Lower leg skin (tissue), 4 donors: ENCODE measurements at places on chromosomes 16 and 17. TPM values are rescaled to one million over a fixed set of nuclear protein-coding genes. Genes with fewer than 3 reads are reported as not detected.

- DNase-seq: no peak
Observed at GRCh38 chr16:23293016-23293415, 9.1 kb upstream of the SCNN1B start.

GRCh38 chr16:76182041-76182635, 95.1 kb upstream of the CNTNAP4 start:
- DNase-seq: no peak

Gene NLRC3
- 0.21 TPM for total RNA-seq

Gene KCNH6
- 0.08 TPM for total RNA-seq

DNA sequence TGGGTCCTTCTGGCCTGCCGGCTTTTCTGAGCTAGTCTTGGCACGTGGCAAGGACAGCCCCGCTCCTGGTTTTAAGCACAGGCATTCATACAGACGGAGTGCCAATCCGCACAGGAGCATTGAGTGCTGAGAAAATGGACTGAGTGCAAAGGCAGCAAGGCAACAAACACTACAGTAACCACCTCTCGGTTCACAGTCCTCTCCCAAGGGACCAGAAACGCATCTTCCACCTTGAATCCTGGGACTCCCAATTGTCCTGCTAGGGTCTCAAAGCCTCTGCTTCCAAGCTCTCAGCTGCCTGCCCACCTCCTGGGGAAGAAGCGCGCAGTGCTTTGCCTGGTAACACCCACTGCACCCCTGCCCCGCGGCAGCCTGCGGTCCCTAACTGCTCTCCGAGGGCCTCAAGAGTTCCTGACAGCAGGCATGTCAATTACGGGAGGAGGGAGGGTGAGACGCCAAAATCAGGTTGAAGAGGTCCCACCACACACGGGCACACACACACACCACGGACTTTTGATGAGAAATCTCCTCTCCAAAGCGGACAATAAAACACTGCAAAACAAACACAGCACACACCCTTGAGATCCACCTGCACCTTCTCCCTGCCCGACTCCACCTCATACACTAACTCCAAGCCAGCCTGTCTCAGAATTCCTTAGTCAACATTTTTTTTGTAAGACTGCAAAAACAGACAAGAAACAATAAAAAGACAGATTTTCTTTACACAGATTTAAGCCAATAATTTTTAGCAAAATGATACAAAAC, 15.0 kb downstream of the SLC16A3 start:
- no peak for DNase-seq

GRCh38 chr17:75854881-75855309, 240 bp downstream of the WBP2 start:
- DNase-seq: no peak

DNA sequence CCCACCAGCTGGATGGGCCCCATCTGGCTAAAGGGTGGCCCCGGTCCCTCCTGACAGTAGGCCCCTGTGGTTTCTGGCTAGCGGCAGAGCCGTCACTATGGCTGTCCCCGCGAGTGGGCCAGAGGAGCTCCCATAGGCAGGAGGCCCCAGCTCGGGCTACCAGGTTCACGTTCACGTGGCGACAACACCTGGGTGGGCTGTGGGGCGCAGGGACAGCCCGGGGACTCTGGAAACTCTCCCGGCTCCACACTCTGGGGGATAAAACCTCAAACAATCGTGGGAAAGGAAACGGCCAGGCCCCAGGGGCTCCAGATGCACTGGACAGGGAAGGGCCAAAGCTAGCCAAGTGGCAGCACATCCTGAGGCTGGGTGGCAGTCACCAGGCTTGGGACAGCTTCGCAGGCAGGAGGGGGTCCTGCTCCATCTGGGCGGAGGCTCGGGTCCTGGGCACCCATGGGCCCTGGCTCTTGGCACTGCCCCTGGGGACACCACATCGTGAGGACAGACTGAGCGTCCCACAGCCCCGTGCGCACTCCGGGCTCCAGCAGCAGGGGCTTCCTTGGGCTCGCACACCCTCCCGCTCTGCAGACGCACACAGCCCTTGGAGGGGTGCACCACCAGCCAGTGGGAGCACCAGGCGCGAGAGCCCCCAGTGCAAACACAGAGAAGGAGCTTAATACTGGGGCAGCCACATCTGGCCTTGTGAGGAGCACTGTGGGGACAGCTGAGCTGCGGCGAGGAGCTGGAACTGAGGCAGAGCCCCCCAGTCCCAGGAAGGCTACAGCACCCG, 4.4 kb downstream of the RNF166 start:
- no peak for DNase-seq

DNA sequence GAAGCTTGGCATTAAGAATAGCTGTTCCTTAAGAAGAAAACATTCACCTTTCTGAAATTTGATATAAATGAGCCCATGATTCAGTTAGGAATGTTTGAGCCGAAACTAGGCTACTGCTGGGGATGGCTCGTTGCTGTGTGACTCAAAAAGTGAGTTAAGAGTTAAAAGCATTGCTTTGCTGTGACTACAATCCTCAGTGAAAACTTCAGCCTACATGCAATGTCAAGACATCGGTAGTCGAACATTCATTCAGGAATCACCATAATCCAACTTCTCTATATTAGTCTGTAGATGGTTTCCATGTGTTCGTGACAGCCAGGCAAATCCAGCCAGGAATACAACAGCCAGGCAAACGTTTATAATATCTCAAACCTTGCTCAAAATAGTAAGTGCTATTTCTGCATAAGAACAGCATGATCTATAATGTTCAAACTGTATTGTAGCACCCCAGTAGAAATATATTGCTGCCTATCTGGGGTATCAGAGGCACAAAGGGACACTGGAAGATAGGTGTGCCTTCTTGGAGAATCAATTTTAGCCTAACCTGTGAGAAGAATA, 1225.1 kb downstream of the CDH8 start:
- no peak for DNase-seq

DNA sequence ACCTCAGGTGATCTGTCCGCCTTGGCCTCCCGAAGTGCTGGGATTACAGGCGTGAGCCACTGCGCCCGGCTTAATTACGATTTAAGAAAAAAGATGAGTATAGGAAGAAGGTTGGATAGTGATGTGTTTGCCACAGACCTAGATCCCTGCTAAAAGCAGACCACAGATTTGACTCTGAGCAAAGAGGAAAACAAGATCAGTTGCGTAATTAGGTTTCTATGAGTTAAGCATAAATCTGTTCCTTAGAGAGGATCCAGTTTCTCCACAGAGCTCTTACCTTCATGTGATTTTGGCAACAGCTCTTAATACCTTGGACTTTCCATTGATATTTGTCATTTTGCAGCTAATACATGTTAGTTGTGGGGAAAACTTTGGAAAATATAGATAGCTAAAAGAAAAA, 31.1 kb downstream of the CDH1 start:
- no peak for DNase-seq

Gene SOX9
- total RNA-seq: 94.8 TPM

GRCh38 chr17:9973669-9974447, 68.8 kb upstream of the RCVRN start:
- no peak for DNase-seq
